ENCODE measurements at places on chromosomes 4 and X. TPM values are rescaled to one million over a fixed set of nuclear protein-coding genes. Genes with fewer than 3 reads are reported as not detected.

- no peak for DNase-seq
Measured at GRCh38 chr4:153542834-153543233, 76.7 kb downstream of the TMEM131L start.

GRCh38 chr4:80264352-80264647 is 2.2 kb upstream of the FGF5 start:
- DNase-seq, result no peak

The SH3D19 gene
- total RNA-seq, result not detected

The PNMA6A gene
- total RNA-seq, result 0.38 TPM

The SLC25A4 gene
- 8.9 TPM for total RNA-seq

The PTPN13 gene
- 0.12 TPM for total RNA-seq

Measured in activated B cell treated with CpG ODN at 0.5 μM for 24 hours (primary cell).